Suppressor macrophage (primary cell): ENCODE measurements at places on chromosomes 5 and 9.

DNA sequence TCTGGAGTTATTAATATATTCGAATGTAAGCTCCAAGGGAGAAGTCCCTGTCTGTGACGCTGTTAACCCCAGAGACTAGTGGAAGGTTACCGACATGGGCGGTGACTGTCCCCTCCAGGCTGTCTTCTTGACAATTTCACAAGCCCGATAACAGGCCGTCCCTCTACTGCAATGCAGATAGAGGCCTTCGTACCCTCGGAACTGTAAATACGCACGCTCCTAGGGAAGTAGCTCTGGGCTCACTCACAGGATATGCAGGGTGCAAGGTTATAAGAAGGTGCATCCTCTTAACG is 680 bp upstream of the RFK start:
- DNase-seq: peak; percentile 89

DNA sequence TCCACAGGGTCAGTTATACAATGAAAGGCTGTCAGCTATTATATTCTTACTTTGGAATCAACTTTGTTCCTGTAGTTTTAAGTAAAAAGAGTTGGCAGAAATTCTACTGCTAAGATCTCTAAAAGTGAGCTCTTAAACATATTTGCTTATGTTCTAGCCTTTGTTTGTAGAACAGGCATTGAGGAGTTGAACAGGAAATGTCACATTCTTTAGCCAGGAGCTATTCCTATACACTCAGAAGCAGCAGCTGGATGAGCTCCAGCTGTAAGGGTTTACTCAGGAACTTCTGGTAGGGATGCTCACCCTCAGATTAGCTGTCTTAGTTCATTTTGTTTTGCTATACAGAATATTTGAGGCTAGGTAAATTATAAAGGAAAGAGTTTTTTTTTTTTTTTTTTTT is 22.4 kb upstream of the SPINK14 start:
- DNase-seq: no peak

DNA sequence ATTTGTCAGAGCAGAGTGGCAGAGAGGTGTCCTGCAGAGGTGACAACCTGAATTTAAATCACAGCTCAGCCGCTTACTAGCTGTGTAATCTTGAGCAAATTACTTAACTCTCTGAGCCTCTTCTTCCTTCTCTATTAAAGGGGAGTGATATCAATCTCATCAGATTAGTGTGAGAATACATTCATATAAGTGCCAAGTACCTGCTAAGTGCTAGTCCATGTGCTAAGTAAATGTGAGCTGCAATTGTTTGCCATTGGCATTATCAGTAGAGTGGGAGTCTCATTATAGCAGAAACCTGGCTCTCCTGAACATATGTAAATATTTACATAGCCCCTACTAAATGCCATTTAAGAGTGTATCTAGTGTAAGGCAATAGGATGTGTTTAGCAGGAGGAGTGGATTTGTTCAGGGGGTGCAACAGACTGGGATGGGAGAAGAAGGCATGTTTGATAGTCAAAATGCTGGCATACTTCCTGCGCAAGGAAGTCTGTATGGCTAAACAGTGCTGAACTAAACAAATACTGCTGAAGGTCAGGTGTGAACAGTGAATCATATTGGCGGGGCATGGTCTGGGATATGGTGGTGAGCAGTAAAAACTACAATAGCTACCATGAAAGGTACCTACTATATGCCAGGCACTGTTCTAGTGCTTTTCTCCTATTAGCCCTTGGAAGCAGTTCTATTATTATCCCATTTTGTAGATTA is 74.5 kb downstream of the F2RL2 start:
- DNase-seq: no peak

GRCh38 chr5:112062181-112062580 is 305.2 kb upstream of the NREP start:
- no peak for DNase-seq
